Effector CD4-positive, alpha-beta T cell (primary cell): ENCODE measurements at places on chromosomes 2 and 18.

DNA sequence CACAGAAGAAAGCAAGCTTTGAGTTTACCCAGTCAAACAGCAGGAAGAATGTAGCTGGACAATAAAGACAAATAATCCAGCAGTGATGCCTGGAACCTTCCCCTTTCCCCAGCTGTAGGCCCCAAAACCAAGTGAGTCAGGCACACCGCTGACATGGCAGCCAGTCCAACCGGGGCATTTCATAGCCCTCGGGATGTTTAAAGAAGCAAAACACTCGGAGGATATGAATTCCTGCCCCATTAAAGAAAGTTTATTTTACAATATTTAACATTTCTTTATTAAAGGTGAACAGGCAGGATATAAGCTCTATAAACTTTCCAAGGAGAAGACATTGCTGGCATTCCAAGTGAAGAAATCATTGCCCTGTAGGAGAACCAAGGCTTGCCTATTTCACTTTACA lies 507.6 kb upstream of the TNP1 start:
- DNase-seq, result no peak

- DNase-seq, result no peak
These were observed 17.1 kb downstream of the FAM110C start for GRCh38 chr2:29253-29652.

DNA sequence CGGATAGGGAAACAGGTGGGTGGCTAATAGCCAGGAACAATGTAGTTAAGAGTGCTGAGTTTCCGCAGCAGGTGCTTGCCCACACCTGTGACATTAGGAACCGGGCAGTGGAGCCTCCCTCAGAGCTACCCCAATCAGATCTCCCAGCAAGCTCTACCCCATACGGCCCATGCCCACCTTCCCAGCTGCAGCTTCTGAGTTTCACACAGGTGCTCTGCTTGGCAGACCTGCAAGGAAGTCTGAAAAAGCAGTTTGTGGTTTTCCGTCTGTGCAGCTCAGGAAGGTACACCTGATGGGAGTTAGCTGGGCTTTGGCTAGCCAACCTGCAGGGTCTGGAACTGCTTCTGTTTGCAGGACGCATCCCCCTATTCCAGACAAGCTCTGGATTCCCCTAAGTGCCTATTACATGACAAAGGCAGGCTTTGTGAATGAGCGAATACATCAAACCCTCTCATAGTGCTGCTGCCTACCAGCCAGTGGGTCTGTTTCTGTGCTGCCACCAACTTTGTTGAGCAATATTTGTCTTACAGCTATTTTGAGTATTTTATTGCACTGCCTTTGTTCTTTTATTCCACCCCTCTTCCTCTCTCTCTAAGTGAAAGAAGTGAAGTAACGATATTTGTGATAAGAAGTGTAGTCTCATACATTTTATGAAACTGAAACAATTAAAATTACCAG lies 24.7 kb upstream of the CEP68 start:
- no peak for DNase-seq

DNA sequence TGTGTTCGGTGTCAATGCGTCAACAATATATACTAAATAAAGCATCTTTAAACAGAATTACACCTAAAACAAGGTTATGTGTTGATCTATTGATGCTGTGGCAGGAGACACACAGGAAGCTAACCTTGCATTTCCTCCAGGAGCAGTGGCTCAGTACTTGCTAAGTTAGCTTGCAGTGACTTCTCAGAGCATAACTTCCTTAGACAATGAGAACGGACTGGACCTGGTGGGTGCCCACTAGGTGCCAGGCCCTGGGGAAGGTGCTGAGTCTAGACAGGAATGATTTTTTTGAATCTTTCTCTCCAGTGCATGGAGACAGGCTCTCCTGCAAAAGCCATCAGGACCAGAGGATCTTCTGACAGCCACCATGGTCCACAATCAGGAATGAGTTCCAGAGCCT lies 73.8 kb upstream of the MGAT4A start:
- no peak for DNase-seq

GRCh38 chr2:19208479-19209199 lies 149.8 kb downstream of the OSR1 start:
- no peak for DNase-seq

DNA sequence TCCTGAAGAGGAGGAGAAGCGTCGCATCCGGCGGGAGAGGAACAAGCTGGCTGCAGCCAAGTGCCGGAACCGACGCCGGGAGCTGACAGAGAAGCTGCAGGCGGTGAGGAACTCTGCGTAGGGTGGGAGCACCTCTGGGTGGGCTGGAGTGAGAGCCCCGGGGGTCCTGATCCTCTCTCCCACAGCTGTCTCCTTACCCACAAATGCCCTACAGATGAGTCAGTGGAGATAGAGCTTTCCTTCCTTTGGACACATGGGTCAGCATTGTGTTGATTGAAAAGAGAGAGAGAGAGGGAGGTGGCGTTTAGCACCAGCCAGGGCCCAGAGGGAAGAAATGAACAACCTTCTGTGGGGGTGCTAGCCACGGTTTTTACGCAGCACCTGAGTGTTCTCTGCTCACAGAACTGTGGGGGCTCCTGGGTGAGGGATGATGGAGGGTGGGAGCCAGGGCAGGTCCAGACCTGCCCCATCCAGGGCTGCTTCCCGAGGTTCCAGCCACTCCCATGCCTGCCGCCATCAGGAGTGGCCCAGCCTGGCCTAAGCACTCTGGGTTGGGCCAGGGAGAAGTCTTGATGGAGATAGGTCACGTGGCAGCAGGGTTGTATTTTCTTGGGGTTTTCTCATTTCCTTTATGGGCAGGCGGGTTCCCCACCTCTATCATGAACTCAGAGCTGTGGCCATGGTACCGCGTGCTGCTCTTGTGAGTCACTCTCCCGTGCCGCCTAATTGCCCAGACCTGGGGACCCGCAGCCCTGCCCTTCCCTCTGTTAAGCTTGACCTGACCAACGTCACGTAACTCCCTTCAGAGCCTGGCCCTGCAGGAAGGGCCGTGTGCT lies 16.3 kb downstream of the FOSL2 start:
- DNase-seq, result peak; percentile 63

DNA sequence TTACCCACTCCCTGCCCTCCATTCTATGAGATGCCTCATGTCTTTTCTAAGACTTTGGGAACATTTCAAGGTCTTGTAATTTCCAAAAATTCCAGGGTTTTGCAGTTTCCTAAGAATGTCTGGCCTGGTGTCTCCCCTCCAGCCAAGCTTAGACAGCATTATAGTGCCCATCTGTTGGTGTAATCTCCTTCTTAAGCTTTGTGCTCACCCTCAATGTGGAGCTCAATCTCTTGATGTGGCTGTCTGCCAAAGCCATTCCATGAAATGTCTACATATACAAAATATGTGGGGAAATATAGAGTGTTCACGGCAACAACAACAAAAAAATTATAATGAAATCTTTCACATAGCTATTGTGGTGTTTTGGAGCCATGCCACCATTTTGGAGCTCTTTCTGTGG lies 558.4 kb downstream of the PIK3C3 start:
- no peak for DNase-seq
